HepG2 (cell line): ENCODE measurements at places on chromosomes 5 and 9.

DNA sequence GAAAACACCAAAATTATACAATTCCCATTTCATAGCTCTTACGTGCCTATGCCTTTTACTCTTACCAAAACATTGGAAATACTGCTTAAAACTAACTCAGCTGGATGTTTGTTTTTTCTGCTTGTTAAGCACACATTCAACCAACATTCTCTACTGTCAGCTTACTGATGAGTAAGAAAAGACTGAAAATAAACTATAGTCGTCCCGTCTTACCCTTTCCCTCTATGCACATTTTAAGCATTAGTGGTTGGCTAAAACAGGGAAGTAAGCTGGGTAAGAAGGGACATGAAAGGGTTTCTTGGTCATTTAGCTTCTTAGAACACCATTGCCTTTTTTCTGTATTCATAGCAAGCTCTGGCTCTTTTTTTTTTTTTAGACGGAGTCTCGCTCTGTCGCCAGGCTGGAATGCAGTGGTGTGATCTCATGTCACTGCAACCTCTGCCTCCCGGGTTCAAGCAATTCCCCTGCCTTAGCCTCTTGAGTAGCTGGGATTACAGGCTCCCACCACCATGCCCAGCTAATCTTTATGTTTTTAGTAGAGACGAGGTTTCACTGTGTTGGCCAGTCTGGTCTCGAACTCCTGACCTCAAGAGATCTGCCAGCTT, 232.1 kb upstream of the PCSK5 start:
- no peak for DNase-seq

DNA sequence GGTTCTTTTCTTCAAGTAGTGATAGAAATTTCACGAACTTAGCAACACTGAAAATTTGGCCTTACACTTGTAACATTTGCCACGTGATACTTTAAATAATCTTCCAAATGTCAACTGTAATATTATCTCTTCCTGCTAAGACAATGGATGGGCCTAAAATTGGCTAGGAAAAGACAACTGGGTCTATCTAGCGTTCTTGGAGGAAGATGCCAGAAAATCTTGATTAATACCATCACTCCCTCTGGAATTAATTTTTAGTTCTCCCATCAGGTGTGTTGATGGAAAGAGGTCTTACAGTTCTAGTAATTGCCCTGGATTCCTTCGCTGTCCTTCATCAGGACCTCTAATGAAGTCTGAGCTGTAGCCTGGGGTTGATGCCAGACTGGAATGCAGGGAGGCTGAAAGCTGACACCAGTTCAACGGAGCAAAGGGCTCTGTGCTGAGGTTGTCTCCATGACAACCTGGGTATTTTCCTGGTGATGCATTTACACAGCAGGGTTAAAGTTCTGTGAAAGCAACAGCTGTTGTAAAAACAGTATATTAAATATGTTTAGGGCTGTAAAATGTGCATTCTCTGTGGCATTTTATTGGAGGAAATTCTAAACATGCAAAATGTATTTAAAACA, 92.3 kb downstream of the GAS1 start:
- peak; percentile 58 for DNase-seq

DNA sequence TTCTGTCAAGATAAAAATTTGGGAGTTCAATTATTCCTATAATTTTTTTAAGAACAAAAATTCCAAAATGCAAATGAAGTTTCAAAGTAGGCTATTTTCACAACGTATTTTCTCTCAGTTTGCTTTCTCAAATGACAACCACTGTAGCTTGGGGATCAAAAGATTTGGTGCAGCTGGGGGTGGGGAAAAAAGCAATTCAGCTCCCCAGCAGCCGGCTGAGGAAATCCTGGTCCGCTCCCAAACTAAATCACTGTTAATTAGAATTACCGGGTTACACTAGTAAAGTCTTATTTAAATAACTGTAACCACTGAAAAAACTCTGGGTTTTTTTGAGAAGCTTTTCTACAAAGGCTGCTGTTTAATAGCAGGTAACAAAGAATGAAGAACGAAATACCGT, 5.7 kb downstream of the NR6A1 start:
- DNase-seq = no peak

DNA sequence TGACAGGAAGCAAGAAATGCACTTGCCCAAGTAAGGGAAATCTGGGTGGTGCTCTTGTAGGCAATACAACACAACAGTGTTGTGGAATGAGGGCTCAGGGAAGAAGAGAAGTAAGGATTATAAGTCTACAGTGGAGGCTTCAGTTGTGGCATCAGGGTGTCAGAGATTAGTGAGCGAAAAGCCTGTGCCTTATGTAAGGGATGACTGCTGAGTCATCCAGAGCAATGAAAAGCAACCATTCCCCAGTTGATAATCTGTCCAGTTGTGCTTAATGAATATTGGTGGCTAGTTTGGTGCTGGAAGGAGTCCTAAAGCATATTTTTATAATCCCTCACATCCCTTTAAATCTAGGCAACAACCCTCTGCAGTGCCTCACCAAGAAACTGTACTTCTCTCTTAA, 42.0 kb downstream of the FBXO38 start:
- no peak for DNase-seq

DNA sequence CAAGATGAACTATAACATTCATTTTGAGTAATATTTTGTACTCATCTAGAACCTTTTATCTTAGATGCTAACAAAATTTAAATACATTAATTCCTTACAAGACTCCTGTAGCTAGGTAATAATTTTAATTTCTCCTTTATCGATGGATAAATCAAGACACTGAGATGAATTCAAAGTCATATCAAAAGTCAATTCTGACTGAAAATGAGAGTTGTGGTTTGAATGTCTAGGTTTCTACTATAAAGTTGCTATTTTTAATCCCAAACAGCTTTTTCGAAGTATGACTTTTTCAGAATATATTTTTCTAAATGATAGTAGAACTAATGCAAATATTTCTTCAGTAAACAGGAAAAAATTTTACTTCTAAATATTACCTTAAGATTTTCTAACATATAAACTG, 491.7 kb upstream of the FAM174A start:
- DNase-seq = no peak

- DNase-seq = no peak
These were observed 8.4 kb downstream of the NIPAL4 start for GRCh38 chr5:157468293-157468965.

DNA sequence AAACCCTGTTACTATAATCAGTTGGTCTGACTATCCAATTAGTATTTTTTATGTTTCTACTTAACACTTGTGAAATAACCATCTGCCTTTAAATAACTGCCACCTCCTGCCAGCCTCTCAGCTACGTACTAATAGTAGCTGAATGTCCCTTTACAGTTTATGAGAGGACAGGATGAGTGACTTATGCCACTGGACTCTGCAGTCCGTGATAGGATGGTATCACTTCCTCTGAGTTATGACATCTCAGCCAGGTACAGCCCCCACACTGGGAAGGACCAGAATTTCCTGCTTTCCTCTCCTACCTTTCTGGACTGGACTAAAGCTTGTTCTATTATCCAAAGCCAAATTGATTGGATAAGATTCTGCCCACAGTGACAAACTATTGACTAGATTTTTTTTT, 102.9 kb downstream of the ZFAND5 start:
- DNase-seq = no peak

- no peak for DNase-seq
These were observed 54.3 kb downstream of the MTMR12 start for GRCh38 chr5:32258424-32258823.
